ENCODE measurements at places on chromosomes 6 and 20. TPM values are rescaled to one million over a fixed set of nuclear protein-coding genes. Genes with fewer than 3 reads are reported as not detected.

- no peaks in the 10 kb centered on the region for H3K27me3 ChIP-seq
- no peaks in the 10 kb centered on the region for H3K4me1 ChIP-seq
- no peak overlapping the region for H3K4me3 ChIP-seq
- no peak for DNase-seq
Measured at GRCh38 chr6:82257088-82257774, 9.7 kb upstream of the IBTK start.

- H3K27me3 ChIP-seq, result no peaks in the 10 kb centered on the region
- H3K4me3 ChIP-seq, result no peak overlapping the region
- no peak overlapping the region for H3K27ac ChIP-seq
Measured at GRCh38 chr6:151390851-151391470, 398 bp downstream of the ZBTB2 start.

DNA sequence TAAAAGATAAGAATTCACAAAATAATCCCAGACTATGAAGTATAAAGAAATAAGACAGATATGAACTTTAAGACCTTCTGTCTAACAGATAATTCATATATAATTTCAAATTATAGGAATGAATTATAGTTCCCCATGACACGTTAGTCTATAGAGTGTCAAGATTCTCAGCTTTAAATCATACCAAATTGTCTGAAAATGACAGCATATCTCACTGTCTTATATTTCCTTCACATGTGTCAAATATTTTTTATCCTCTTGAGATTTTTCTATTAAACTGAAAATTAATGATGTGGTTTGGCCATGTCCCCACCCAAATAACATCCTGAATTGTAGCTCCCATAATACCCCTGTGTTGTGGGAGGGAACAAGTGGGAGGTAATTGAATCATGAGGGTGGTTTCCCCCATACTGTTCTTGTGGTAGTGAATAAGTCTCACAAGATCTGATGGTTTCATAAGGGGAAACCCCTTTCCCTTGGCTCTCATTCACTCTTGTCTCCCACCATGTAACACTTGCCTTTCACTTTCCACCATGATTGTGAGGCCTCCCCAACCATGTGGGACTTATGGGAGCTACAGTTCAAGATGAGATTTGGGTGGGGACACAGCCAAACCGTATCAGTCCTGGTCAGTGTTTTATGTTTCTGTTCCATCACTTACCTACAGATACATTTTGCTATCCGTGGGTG, 825.3 kb upstream of the GJE1 start:
- H3K4me3 ChIP-seq, result no peak overlapping the region
- H3K36me3 ChIP-seq, result no peaks in the 10 kb centered on the region

- H3K27ac ChIP-seq, result no peak overlapping the region
- H3K4me3 ChIP-seq, result no peak overlapping the region
- DNase-seq, result no peak
- H3K4me1 ChIP-seq, result no peaks in the 10 kb centered on the region
- no peaks in the 10 kb centered on the region for H3K36me3 ChIP-seq
Measured at GRCh38 chr6:134840086-134840867, 109.6 kb downstream of the ALDH8A1 start.

GRCh38 chr6:14658886-14659561, 541.5 kb downstream of the CD83 start:
- no peaks in the 10 kb centered on the region for H3K36me3 ChIP-seq
- no peak for DNase-seq
- H3K4me1 ChIP-seq, result peaks cover 16% of the 10 kb centered on the region
- no peak overlapping the region for H3K27ac ChIP-seq
- no peaks in the 10 kb centered on the region for H3K27me3 ChIP-seq

DNA sequence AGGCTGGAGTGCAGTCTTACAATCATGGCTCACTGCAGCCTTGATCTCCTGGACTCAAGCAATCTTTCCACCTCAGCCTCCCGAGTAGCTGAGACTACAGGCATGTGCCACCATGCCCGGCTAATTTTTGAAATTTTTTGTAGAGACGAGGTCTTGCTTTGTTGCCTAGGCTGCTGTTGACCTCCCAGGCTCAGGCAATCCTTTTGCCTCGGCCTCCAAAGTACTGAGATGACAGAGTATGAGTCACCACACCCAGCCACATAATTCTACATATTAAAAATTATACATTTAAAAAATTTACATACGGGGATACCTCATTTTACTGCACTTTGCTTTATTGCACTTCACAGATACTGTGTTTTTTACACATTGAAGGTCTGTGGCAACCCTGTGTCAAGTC, 115.1 kb downstream of the MAN1A1 start:
- H3K36me3 ChIP-seq, result peaks cover 2% of the 10 kb centered on the region
- no peak overlapping the region for H3K27ac ChIP-seq
- no peaks in the 10 kb centered on the region for H3K4me1 ChIP-seq
- no peaks in the 10 kb centered on the region for H3K27me3 ChIP-seq

DNA sequence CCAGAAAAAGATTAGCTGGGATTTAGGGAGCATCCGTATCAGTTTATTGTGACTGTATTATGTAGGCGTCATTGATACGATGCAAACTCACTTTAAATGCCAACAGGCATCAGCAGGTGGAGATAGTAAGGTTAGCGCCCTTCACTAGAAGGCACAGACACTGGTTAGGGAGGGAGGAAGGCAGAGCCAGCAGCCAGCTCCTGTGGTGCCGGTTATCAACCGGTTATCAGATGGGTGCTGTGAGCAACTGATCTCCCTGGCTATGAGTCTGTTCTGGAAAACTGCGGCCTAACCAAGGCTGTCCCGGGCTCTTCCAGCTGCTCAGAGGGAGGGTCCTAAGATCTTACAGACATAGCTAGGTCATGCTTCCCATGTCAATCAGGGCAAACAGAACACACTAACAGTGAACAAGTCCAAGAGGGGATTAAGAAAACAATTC, 47.5 kb upstream of the CD93 start:
- H3K4me1 ChIP-seq, result peaks cover 4% of the 10 kb centered on the region
- H3K27ac ChIP-seq, result no peak overlapping the region
- H3K4me3 ChIP-seq, result no peak overlapping the region
- H3K27me3 ChIP-seq, result no peaks in the 10 kb centered on the region
- DNase-seq, result no peak

GRCh38 chr20:9993137-9993536, 41.6 kb upstream of the ANKEF1 start:
- no peak overlapping the region for H3K27ac ChIP-seq
- DNase-seq, result no peak
- H3K4me1 ChIP-seq, result no peaks in the 10 kb centered on the region
- H3K36me3 ChIP-seq, result no peaks in the 10 kb centered on the region
- no peak overlapping the region for H3K4me3 ChIP-seq

GRCh38 chr6:69791065-69791471, 5.7 kb downstream of the LMBRD1 start:
- peaks cover 22% of the 10 kb centered on the region for H3K4me1 ChIP-seq
- no peak for DNase-seq
- peaks cover 2% of the 10 kb centered on the region for H3K36me3 ChIP-seq
- H3K27ac ChIP-seq, result no peak overlapping the region
- peak overlapping the region; percentile 45 for H3K4me3 ChIP-seq

DNA sequence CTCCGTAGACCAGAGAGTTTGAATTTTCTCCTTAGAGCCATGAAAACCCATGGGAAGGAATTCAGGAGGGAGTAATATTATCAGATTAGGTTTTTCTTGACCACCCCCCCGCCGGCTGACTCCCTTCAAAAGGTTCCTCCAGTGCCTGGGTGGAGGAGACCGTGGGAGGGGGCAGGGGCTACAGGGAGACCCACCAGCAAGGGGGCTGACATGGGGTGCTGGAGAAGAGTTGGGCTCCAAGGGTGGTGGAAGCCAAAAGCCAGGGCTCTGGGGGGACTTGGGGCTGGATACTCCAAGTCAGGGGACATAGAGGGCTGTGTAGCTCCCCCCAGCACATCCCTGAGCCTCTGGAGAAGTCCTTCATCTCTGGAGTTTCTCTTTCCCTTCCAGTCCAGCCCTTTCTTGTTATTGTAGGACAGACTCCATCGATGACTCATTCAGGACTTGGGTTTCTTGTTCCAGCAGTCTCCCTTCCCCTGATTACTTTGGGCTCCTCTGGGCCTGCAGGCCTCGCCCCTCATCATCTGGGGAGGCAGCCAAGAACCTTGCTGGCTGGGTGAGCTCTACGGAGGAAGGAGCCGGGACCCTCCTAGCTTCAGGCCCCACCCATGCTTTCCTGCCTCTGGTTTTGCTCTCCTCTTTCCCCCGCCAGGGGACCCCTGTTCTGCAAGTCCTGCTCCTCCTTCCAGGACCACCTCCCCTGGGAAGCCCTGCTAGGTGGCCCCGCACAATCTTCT, 10.5 kb upstream of the KIAA1755 start:
- peak overlapping the region; percentile 21 for H3K4me3 ChIP-seq
- no peak for DNase-seq
- peak overlapping the region; percentile 53 for H3K27ac ChIP-seq
- H3K27me3 ChIP-seq, result peaks cover 2% of the 10 kb centered on the region
- peaks cover 34% of the 10 kb centered on the region for H3K4me1 ChIP-seq

DNA sequence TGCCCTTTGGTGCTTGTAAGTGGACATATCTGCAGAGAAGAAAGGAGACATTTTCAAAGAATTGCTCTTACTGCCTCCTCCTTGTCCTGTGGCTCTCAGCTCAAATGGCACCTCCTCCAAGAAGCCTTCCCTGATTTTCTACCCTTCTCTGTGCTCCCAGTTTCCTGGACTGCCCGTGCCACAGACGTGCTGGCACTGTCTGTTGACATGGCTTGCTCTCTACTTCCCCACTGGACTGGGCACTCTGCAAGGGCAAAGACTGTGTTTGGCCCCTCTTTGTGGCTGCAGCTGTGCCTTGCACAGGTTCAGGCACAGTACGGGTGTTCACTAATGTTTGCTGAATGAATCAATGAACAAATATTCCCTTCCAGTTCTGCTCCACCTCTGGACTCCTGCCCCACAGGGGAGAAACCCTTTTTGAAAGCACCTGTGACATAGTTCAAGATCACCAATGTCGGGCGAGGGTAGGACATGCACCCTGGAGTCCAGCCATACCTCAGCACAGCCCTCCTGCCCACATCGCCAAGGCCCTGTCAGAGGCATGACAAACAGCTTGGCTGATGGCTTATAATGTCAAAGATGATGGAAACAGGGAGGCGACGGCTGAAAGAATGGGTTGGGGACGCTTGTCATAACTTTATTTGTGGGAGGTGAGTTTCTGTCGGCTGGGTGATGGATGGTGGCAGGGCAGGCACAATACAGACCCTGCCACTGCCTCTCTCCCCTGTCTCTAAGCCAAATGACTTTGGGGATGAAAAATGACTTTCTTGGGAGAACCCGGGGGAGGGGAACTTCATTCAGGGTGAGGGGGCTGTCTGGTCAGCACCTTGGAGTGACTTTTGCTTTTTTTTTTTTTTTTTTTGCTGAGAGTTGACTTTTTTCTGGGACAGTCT, 15.6 kb upstream of the CTNNBL1 start:
- no peak overlapping the region for H3K4me3 ChIP-seq
- no peak for DNase-seq
- H3K4me1 ChIP-seq, result peaks cover 5% of the 10 kb centered on the region
- H3K36me3 ChIP-seq, result no peaks in the 10 kb centered on the region
- no peak overlapping the region for H3K27ac ChIP-seq

DNA sequence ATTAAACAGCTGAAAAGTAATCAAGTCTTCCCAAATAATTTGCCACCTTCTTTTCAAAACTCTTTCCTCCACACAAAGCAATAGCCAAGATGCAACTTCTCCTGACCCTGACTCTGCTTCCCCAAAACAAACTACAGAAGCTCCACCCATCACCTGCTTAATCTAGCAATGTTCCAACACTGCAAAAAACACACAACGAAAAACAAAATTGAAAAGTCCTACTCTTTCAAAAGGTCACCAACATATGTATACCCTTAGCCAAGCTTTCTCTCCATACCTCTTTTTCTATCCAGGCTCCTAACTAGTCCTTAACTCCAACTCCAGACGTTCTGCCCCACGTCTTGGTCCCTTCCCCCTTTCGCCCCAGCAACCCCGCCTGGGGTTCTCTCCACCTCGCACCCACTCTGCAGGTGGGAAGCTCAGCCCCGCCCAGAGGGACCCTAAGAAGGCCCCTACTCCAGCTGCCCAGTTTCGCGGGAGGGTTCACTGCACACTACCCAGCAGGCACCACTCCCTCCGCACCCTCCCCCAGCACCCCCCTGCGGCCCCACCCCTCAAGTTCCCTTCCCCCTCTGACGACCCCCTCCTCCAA, 717 bp downstream of the CSNK2A1 start:
- peak overlapping the region; percentile 87 for H3K4me3 ChIP-seq
- H3K27me3 ChIP-seq, result peaks cover 26% of the 10 kb centered on the region
- peaks cover 24% of the 10 kb centered on the region for H3K36me3 ChIP-seq
- peaks cover 51% of the 10 kb centered on the region for H3K4me1 ChIP-seq

DNA sequence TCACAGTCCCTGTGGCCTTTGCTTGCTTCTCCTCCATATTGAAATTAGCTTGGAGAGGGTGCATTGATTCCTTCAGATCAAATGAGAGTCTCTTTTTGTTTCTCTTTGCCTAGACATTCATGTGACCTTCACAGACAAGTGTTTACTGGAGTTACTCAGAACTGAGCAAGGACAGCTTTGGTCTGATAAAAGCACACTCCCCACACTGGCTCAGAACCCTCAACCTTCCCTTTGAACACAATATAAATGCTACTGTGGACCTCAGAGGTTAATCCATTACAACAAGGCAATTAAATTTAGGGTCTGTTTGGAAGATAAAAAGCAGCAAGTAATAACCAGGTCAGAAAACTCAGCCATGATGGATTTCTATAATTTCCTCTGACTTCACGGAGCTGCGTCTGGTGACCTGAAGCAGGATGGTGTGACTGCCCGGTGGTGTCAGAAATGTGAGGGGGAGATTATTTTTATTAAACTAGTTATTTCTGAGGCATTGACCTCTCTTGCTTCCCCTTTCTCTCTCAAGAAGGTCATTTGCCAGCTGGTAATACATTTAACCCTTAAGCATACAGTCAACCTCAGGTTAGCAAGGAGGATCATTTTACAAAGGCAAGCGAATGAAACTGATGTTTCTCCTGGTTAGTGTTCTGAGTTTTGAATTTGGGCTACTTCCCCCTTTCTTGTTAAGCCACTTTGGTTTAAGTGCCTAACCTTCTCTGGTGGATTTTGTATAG, 208.2 kb downstream of the CLIC5 start:
- no peak for DNase-seq
- no peak overlapping the region for H3K27ac ChIP-seq
- H3K36me3 ChIP-seq, result no peaks in the 10 kb centered on the region
- no peak overlapping the region for H3K4me3 ChIP-seq

GRCh38 chr6:156336089-156336488, 441.1 kb upstream of the ARID1B start:
- H3K36me3 ChIP-seq, result peaks cover 9% of the 10 kb centered on the region
- no peaks in the 10 kb centered on the region for H3K27me3 ChIP-seq
- no peak for DNase-seq
- H3K4me3 ChIP-seq, result no peak overlapping the region
- no peak overlapping the region for H3K27ac ChIP-seq

- no peaks in the 10 kb centered on the region for H3K27me3 ChIP-seq
- H3K4me1 ChIP-seq, result no peaks in the 10 kb centered on the region
- no peaks in the 10 kb centered on the region for H3K36me3 ChIP-seq
- DNase-seq, result no peak
Measured at GRCh38 chr6:117169781-117170281, 95.5 kb upstream of the VGLL2 start.

The VNN1 gene
- not detected for total RNA-seq

The SHLD1 gene
- total RNA-seq, result 5.0 TPM

The PBOV1 gene
- not detected for total RNA-seq

The GNMT gene
- total RNA-seq, result 1.5 TPM

The EYA2 gene
- 1.3 TPM for total RNA-seq

Measured in neural crest cell (in vitro differentiated cells).